ENCODE measurements at places on chromosomes 2 and 18. TPM values are rescaled to one million over a fixed set of nuclear protein-coding genes. Genes with fewer than 3 reads are reported as not detected.

The SLC23A3 gene
- 2.4 TPM for total RNA-seq

DNA sequence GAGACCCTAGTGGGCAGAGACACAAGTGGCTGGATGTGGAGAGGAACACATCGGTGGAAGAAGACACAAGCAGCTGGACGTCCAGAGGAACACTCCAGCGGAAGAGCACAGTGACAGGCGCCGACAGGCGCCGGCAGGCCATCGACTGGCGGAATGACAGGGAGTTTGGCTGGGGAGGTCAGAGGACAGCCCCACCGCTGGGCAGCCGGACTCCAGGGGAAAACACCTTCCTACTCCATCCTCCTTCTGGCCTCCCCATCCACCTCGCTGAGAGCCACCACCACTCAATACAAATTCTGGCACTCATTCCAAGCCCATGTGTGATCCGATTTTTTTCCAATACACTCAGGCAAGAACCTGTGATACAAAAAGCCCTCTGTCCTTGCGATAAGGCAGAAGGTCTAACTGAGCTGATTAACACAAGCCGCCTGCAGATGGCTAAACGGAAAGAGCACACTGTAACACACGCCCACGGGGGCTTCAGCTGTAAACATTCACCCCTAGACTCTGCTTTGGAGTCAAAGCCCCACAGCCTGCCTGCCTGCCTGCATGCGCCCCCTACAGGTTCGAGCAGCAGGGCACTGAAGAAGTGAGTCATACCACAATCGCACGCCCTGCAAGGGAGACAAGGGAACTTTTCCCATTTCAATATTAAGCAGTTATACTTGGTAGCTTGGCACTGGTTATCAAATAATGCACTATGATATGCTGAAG, 50.2 kb upstream of the LRP1B start:
- DNase-seq = peak; percentile 70
- no peak overlapping the region for H3K27ac ChIP-seq
- H3K36me3 ChIP-seq = no peaks in the 10 kb centered on the region
- H3K4me1 ChIP-seq = peaks cover 12% of the 10 kb centered on the region
- no peak overlapping the region for H3K4me3 ChIP-seq

DNA sequence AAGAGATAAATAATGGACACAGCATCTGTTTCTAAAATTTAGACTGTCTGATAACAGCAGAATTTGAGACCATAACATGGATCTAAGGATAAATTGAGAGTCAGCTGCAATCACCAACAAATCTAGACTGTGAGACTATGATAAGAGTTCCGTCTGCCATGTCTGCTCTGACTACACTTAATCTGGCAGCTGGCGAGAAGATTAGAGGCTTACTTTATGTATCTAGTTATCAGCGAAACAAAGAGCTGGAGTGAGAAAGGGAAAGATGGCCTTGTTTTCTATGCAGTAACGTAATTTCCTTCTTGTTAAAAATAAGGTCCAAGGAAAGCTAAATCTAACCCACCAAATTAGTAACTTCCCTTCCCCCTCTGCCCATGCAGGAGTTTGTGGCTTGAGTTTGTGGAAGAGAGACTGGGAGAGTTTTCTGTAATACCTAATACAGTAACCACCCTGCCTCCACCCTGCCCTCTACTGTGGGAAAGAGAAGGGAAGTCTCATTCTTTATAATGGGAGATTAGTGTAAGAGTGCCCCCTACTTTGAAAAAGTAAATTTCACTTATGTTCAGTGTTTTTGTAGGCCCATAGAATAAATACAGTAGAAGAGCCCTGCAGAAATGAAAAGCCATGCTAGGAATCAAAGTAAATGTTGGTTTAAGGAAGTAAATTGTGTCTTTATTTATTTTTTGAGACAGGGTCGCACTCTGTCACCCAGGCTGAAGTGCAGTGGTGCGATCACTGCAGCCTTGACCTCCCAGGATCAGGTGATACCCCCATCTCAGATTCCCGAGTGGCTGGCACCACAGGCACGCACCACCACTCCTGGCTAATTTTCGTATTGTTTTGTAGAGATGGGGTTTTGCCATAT, 27.5 kb downstream of the EML4 start:
- no peak for DNase-seq
- H3K27ac ChIP-seq = peak overlapping the region; percentile 51
- H3K4me1 ChIP-seq = peaks cover 77% of the 10 kb centered on the region
- no peaks in the 10 kb centered on the region for H3K36me3 ChIP-seq

DNA sequence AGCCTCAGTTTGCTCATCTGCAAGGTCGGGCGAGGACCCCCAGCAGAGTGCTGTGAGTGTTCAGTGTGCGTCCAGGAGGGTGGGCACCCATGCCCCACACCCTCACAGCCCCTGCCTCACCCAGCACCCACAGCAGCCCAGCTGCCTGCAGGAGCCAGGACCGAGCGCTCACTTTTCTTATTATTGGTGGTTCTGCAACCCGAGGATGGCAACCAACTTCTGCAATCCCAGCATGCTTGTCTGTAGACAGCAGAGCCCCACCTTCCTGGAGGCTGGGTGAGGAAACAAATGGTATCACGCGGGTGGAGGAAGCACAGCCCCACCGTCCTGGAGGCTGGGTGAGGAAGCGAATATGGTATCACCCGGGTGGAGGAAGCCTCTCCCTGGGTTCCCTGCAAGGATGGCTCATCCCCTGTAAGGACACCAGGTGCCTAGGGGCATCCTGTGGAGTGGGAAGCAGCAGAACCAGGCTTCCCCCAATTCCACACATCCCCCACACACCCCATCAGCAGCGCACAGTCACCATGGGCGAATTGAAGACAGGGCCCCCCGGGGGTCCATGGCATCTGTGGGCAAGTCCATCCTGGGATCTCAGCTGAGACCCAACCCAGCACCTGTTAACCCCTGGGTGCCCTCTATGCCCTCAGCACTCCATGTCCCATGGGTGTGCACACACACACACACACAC, 220.5 kb upstream of the RAB6C start:
- H3K27ac ChIP-seq = no peak overlapping the region
- H3K36me3 ChIP-seq = no peaks in the 10 kb centered on the region
- H3K27me3 ChIP-seq = no peaks in the 10 kb centered on the region
- H3K4me3 ChIP-seq = no peak overlapping the region
- peak; percentile 64 for DNase-seq

GRCh38 chr2:31205186-31205585, 12.1 kb downstream of the CAPN14 start:
- no peak for DNase-seq
- no peaks in the 10 kb centered on the region for H3K36me3 ChIP-seq
- H3K4me3 ChIP-seq = no peak overlapping the region
- H3K27ac ChIP-seq = no peak overlapping the region

DNA sequence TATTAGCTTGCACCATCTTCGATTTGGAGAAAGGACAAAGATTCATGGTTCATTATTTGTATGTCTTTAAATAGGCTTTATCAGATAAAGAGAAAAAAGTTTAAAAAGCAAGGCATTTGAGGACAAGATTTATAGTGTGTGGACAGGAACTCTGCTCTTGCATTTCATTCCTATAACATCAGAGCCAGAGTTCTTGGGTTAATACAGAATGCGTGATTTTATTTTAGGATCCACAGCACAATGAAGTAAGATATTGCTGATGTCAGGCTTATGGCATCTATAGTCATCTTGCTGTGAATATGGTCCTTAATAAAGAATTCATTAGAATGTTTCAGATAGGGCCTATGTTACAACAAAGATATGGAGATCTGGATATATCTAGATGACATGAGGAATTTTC, 19.7 kb downstream of the RASGRP3 start:
- H3K4me3 ChIP-seq = no peak overlapping the region
- H3K36me3 ChIP-seq = peaks cover 2% of the 10 kb centered on the region
- H3K27ac ChIP-seq = peak overlapping the region; percentile 65
- H3K27me3 ChIP-seq = no peaks in the 10 kb centered on the region
- DNase-seq = no peak
- peaks cover 42% of the 10 kb centered on the region for H3K4me1 ChIP-seq

- H3K27ac ChIP-seq = no peak overlapping the region
- peaks cover 21% of the 10 kb centered on the region for H3K4me1 ChIP-seq
- peaks cover 2% of the 10 kb centered on the region for H3K36me3 ChIP-seq
- H3K4me3 ChIP-seq = no peak overlapping the region
- DNase-seq = no peak
- peaks cover 2% of the 10 kb centered on the region for H3K27me3 ChIP-seq
Measured at GRCh38 chr2:10169053-10169578, 46.6 kb downstream of the RRM2 start.

All from chondrocyte (in vitro differentiated cells).